Osteoblast (primary cell): ENCODE measurements at places on chromosomes 3 and 15. TPM values are rescaled to one million over a fixed set of nuclear protein-coding genes. Genes with fewer than 3 reads are reported as not detected.

SCG3 gene
- not detected in 2 replicates for total RNA-seq

SAMD7 gene
- total RNA-seq = not detected in 2 replicates

ABCF3 gene
- 44.8 and 46.7 TPM in 2 replicates for total RNA-seq

OIP5 gene
- total RNA-seq = 0.72 and 0.88 TPM in 2 replicates

AADAC gene
- total RNA-seq = not detected in 2 replicates

ERICH6 gene
- total RNA-seq = under 0.01 and 0.29 TPM in 2 replicates

EEFSEC gene
- 4.4 and 5.1 TPM in 2 replicates for total RNA-seq

GOLGA6A gene
- under 0.01 TPM in 1 of 2 replicates, not detected in the other for total RNA-seq

KNG1 gene
- total RNA-seq = not detected in 2 replicates

STRA6 gene
- total RNA-seq = under 0.01 and 0.36 TPM in 2 replicates

USP8 gene
- 53.0 and 61.2 TPM in 2 replicates for total RNA-seq

ANKUB1 gene
- under 0.01 TPM in 1 of 2 replicates, not detected in the other for total RNA-seq

SRGAP3 gene
- total RNA-seq = 2.5 and 4.7 TPM in 2 replicates

ZIC1 gene
- total RNA-seq = 2.1 and 3.6 TPM in 2 replicates

DNAH12 gene
- total RNA-seq = under 0.01 TPM in 2 replicates

TMEM62 gene
- 17.7 and 25.6 TPM in 2 replicates for total RNA-seq

SORD gene
- total RNA-seq = 9.8 and 12.4 TPM in 2 replicates

P2RY12 gene
- not detected in 2 replicates for total RNA-seq

SLC2A2 gene
- not detected in 2 replicates for total RNA-seq
